Stimulated activated CD4-positive, alpha-beta T cell treated with anti-CD3 and anti-CD28 coated beads, TNF-alpha, amount 100 ng/mL, for 48 hours (primary cell): ENCODE measurements at places on chromosomes 6 and 20.

DNA sequence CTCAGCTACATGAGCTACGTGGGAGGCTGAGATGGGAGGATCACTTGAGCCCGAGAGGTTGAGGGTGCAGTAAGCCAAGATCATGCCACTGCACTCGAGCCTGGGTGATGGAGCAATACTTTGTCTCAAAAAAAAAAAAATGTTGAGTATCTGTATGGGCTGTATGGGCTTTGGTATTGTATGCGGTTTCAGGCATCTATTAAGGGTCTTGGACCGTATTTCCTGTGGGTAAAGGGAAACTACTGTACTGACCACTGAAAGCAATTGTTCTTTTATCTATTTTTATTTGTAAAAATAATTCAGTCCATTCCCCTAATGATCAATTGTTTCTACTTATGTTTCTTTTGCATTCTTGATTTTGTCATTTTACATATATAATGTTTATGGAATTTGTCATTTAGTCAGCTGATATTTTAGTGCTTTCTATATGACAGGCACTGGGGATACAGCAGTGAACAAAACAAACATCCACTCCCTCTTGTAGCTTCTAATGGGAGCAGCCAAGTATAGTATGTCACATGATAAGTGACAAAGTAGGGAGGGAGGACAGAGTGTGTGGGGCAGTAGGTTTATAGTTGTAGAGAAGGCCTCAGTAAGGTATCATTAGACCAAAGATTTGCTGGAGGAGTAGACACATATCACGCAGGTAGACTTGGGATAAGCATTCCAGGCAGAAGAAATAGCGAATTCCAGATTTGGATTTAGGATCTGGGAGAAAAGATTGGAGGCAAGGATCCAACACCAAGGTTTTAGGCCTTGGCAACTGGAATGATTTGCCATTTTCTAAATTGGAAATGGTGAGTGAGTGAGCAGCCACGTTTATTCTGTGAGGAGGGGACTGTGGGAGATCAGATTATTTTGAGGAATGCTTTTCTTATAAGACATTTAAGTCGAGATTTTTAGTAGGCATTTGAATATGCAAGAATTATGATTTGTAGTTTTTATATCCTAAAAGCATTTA is 6.0 kb downstream of the PCMT1 start:
- DNase-seq, result no peak

DNA sequence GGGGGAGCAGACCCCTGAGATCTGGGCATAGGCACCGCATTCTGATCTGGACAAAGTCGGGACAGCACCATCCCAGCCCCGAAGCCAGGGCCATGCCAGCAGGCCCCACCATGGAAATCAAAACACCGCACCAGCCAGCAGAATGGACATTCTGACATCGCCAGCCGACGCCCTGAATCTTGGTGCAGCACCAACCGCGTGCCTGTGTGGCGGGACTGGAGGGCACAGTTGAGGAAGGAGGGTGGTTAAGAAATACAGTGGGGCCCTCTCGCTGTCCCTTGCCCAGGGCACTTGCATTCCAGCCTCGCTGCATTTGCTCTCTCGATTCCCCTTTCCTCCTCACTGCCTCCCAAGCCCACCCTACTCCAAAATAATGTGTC is 2.0 kb downstream of the NNAT start:
- DNase-seq, result no peak

DNA sequence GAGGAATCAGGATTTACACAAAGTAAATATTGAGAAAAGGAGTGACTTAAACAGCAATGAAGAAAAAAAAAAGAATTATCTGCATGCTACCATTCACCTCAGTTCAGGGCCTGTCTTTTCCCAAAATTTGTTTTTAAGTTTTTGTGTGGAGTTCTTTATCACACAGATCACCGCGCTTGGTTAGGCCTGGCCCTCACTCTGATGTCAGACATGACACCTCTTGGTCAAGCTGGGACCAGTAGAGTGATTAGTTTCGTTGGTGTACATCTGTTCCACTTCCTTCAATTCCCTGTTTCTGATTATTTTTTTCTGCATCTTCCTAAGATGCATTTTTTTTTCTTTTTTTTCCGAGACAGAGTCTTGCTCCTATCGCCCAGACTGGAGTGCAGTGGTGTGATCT is 34.9 kb upstream of the HIVEP1 start:
- no peak for DNase-seq

- no peak for DNase-seq
Observed at GRCh38 chr6:169862892-169863525, 111.6 kb downstream of the ERMARD start.

DNA sequence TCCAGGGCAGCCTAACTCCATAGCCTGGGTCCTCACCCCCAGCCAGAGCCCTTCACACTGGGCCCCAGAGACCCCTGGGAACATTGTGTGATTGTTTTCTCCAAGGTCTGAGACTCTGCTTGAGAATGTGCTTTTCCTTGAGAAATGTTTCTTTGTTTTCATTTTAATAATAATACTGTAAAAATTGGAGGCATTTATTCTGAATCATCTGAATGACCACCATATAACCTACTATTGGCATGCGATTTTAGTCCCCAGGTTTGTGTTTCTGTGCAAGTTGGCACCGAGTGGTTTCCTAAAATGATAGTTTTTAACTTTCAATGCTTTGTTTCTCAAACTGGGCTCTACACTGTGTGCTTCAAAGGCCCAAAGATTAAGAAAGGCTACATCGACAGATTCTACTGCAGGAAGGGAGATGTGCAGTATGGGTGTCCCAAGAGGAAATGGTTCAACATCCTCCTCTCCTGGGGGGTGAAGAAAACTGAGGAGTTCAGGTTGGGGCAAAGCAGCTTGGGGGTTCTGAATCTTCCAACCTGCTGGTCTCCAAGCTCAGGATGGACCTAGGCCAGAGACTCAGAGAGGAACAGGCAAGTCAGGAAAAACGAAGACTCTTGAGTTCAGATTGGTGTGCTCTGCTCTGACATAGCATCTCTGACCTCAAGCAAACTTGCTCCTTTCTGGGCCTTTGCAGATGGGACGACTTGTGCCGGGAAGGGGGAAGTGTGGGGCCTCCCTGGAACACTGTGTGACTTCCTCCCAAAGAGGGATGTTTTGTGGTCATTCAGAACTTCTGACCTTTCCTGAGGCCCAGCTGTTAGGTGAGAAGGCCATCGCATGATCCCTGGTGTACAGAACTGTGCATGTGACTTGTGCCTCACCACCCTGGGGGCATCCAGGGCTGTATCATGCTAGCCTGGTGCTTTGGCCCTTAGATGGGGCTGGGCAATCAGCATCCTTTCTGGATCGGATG is 31.0 kb downstream of the DAAM2 start:
- DNase-seq, result no peak

DNA sequence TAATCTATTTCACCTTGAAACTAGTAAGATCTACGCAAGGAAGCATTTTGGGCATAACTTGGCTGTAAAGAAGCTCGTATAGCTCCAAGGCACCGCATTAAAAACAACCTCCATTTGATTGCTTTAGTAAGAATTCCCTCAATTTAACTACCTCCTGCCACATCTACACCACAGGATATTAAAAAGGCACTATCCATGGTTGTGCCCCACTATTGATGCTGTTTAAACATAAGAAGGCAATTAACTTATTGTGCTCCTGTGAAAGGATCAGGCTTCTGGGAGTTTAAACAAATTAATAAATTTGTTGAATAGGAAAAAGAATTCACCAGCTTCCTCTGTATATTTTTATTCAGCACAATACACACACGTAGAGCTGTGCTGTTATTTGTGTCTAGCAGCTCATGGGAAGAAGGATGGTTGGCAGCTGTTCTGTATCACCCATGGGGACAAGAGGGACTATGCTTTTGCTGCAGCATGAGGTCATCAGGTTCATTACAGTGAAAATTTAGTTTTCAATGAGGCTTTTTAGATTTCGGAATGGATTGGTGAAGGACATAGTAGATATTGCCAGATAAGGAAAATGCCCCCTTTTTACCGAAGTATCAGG is 513.3 kb downstream of the HAO1 start:
- DNase-seq, result no peak

DNA sequence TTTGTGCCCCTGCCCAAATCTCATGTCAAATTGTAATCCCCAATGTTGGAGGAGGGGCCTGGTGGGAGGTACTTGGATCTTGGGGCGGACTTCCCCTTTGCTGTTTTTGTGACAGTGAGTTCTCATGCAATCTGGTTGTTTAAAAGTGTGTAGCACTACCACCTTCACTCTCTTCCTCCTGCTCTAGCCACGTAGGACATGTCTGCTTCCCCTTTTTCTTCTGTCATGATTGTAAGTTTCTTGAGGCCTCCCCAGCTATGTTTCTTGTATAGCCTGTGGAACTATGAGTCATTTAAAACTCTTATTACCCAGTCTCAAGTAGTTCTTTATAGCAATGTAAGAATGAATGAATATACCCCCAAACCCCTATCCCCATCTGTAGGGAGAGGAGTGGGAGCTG is 1013.7 kb upstream of the MAP3K7 start:
- DNase-seq, result no peak

DNA sequence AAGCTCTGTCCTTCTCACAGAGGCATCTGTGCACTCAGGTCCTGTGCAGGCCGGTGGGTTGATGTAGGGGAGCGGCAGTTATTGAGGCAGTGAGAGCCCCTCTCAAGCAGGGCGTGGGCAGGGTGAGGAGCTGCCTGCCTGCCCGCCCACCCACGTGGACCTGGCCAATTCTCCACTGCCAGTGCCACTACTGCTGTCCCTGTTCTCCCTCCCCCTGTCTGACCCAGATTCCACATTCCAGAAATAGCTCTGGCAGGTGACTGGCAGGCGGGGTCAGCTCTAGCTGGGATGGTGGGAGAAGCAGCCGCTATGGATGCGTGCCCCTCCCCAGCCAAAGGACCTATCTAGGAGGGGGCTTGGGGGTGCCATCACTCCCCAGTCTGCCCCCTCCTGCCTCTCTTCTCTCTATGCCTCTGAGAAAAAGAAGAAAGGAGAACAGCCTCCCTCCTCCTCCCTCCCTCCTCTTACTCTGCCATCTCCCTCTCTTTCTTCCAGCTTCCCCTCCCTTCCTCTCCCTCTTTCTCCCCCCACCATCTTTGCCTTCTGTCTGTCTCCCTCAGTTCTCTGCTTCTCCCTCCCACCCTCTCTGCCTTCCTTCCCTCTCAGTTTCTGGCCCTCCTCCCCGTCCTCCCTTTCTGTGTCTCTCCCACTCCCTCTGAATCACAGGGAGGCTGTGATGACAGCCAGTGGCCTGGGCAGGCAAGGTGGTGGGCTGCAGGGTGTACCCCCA is 86.5 kb upstream of the MYL9 start:
- no peak for DNase-seq

GRCh38 chr20:61753316-61753942 is 312.3 kb downstream of the TAF4 start:
- no peak for DNase-seq

DNA sequence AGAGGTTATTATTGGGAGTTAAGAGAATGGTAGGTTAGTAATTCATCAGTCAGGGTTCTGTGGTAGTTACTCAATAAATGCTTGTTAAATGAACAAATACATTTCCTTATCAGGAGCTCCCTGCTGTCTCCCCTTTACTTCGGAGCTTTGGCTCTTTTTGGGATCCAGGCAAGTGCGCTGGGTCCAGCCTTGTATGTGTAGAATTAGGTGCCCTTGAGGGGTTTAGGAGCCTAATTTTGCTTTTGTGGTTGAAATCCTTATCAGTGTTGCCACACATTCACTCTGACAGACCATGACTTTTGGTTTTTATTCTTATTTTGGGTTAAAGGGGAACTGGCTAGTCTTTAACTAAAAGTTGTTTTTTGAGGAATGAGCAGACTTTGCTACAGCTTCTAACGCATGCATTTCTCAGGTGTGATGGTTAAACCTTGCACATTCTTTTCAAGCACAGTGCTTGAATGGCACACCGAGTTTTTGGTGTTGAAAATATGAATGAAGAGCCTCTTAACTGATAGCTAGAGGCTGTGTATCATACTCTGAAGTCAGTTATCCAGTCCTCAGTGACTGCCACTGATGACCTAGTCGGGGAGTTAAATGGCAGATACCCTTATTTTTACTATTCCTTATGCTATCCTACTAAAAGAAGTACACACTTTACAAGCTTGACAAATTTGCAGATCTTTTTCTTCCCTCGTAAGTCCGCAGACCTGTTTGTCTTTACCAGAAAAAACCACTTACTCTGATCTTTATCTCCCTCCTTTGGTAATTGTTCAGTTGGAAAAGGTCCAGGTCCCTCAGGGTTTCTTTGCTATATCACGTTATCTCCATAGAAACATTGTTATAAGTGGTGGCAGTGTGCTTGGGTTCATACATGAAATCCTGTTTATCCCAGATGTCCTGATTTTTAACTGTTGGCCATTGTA is 50.7 kb upstream of the PLCG1 start:
- no peak for DNase-seq

- DNase-seq, result no peak
Observed at GRCh38 chr20:63064745-63065711, 58.3 kb upstream of the BHLHE23 start.

- no peak for DNase-seq
Observed at GRCh38 chr6:150312395-150312794, 56.4 kb upstream of the IYD start.

- DNase-seq, result no peak
Observed at GRCh38 chr6:158268361-158269147, 43.7 kb upstream of the TULP4 start.

- no peak for DNase-seq
Observed at GRCh38 chr20:57895161-57895855, 185.5 kb upstream of the PMEPA1 start.

DNA sequence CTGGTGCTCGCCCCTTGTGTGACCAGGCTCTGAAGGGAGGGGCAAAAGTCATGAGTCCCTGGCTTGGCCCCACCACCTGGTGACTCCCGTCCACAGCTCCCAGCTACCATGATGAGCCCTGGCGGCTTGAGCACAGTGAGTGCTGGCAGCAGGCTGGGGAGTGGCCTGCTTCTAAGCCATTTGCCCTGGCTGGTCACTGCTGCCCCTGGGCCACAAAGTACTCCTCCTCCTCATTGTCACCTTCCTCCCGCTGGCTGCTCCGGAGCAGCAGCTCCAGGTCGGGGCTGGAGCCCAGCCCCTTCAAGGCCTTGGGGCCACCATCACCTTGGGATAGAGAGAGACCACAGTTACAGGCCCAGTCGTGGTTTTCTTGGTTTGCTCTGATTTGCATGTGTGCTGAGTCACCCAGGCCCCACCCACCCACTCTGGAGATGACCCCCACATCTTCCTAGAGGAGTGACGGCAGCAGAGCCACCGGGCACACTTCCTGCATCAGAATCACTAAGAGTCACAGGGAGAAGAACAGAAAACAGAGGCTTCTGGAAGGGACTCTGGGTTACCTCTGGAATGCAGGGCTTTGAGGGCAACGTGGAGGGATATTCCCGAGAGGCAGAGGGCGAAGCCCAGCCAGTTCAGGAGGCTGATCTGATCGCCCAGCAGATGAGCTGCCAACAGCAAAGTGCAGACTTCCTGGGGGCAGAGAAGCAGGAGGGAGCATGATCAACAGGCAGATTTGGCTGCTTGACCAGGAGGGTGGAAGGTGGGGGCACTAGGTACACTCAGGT is 42.1 kb upstream of the CDH22 start:
- DNase-seq, result no peak

GRCh38 chr6:10613723-10614122 is 80.7 kb downstream of the C6orf52 start:
- DNase-seq, result no peak

DNA sequence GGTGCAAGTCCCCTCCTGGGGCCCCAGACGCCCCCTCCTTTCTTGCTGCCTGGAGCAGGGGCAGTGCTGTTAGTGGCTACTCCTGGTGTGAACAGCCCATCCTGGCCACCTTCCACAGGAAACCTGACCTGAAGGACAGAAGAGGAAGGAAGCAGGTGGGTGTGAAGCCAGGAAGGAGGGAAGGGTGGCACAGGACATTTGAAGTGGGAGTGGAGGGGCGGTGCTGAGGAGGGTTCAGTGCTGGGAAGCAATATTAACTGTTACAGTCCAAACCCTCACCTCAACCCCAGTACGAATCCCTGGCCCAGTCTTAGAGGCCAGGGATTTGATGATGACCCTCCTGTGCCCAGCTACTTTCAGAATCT is 766 bp downstream of the PRICKLE4 start:
- DNase-seq, result no peak
